ENCODE measurements at places on chromosomes 11 and 22.

GRCh38 chr22:19723983-19724827 is 866 bp downstream of the GP1BB start:
- peak; percentile 86 for DNase-seq

DNA sequence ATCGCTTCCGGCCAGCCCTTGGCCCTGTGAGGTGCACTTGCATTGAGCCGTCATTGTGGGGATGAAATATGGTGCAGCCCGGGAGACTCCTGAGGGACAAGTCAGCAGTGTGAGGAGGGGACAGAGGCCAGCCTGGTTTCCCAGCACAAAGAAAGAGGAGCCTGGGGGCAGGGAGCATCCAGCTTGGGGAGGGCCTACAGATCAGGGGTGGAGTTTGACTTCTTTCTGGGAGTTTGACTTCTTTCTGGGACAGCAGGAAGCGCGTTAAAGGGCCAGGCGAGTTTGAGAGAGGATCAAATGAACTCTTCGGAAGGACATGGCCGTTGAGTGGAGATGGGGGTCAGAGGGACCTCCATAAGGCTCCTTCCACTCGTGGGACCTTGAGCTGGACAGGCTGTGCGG is 91.9 kb downstream of the LRRC32 start:
- DNase-seq, result peak; percentile 61

- DNase-seq, result no peak
Observed at GRCh38 chr22:20002128-20002527, 14.5 kb downstream of the ARVCF start.

GRCh38 chr22:32801537-32802236 is at the start of gene TIMP3:
Gene TIMP3, plus strand, starts transcription at chr22:32801705. Its CDS starts 297 bp downstream, at chr22:32802002.
- peak; percentile 74 for DNase-seq

- DNase-seq, result no peak
Observed at GRCh38 chr11:66600631-66601233, 7.7 kb downstream of the CCS start.

- no peak for DNase-seq
Observed at GRCh38 chr11:117676501-117676900, 120.5 kb downstream of the DSCAML1 start.

GRCh38 chr22:23357053-23357452 is 176.7 kb downstream of the BCR start:
- no peak for DNase-seq

- no peak for DNase-seq
Observed at GRCh38 chr11:47631473-47631872, 10.9 kb downstream of the MTCH2 start.

GRCh38 chr22:27331526-27332281 is 469.9 kb downstream of the MN1 start:
- DNase-seq, result peak; percentile 83

GRCh38 chr22:49705216-49705971 is 122.3 kb downstream of the BRD1 start:
- no peak for DNase-seq

Measured in upper lobe of left lung (tissue), 6 donors.